ENCODE measurements at places on chromosomes 3 and 15.

- DNase-seq = no peak
Measured at GRCh38 chr3:148903941-148904340, 38.8 kb downstream of the CPA3 start.

DNA sequence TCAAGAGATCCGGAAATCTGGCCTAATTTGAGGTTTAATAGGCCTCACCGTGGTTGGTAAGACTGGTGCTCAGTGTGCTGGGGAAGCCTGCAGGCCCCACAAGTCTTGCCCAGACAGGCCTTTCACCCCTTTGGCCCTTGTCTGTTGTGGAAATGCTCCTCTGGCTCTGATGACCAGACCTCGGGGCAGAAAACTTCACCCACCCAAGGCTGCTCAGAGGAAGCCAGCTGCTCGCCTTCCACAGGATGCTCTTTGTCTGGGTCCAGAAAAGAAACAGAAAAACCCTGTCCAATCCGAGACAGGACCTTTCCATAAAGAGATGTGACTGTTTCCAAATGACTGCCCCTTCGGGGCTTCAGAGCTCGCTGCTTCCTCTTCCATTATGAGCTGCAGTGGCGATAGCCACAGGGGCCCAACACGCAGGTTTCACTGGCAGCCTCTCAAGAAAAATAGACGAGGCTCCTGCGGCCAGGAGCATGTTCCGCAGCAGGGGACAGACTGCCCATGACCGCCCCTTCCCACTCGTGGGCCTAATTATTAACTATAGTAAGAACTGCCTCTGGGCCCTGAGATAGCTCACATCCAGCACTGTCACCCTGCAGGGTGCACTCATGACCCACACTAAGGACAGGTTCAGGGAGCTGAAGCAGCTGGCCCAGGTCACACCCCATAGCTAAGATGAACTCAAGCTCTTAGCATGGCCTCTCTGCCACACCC lies 6.8 kb upstream of the SNX22 start:
- DNase-seq = no peak

GRCh38 chr3:16849229-16849628 lies 35.5 kb upstream of the PLCL2 start:
- DNase-seq = peak; percentile 32

- peak; percentile 16 for DNase-seq
Measured at GRCh38 chr3:11001020-11001657, 8.6 kb downstream of the SLC6A1 start.

DNA sequence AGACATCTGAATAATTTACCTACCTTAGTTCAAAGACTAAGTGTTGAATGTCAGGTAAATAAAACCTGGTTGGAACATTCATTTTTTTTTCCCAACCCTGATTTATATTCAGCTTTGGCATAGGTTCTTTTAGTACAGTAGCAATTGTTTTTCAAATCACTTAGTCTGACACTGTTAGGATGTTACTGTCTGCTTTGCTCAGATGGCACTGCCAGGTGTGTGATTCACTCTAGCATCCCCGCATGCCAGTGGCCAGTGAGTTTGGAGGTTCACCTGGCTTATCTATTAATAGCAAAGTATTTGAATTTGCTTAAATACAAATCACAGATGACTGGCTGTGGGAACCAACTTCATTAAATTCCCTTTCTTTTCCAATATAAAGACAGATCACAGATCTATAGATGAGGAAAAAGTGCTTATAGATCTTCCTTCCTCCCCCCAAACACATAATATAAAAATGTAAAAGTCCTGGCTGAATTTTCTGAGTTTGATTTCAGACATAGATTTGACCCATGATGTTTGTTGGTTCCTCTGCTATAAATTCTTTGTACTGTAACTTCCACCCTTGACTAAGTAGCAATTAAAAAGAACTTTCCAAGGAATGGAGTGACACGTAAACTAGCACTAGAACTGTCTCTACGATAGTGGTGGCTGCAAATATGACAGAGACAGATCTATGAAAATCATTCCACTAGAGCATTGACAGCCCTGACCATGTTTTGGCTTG lies 3.9 kb downstream of the THBS1 start:
- DNase-seq = peak; percentile 58

DNA sequence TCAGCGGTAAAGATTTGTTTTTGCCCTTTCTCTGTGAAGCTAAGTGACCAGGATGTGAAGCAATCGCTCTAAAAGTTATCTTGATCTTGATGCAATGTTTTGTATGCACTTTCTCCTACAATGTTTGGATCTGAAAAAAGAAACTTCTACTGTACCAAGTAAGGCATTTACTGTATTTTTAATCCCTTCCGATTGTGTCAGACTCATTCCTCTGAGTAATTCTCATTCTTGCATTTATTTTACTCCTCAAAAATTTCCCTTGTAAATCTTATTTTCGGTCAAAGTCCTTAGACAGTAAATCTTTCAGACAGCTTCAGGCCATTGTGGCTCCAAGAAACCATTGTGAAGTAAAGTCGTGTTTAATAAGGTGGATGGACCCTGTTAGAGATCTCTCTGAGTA lies 141.9 kb downstream of the TP63 start:
- peak; percentile 43 for DNase-seq

GRCh38 chr3:167148136-167148535 lies 232.0 kb downstream of the ZBBX start:
- DNase-seq = no peak

- no peak for DNase-seq
Measured at GRCh38 chr3:50649451-50649931, 25.2 kb upstream of the DOCK3 start.

GRCh38 chr3:97863031-97863430 lies 41.2 kb downstream of the CRYBG3 start:
- peak; percentile 4 for DNase-seq

- no peak for DNase-seq
Measured at GRCh38 chr3:190497811-190498210, 16.1 kb upstream of the IL1RAP start.

DNA sequence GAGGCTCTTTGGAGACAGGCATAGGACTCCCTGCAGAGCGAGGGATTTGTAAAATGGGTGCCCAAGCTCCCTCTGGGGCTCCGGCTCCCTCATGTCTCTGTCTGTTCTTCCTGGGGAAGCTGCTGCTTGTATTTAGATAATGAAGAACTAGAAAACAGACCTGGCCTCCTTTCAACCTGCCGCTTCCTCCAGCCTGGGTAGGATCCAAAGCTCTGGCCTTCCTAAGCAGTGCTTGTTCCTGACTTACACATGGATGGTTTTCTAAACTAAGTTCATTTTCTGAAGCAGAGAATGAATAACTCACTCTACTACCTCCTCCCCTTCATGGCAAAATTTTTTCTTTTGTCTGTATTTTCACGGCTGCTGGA lies 36.9 kb upstream of the MYZAP start:
- no peak for DNase-seq

- DNase-seq = no peak
Measured at GRCh38 chr3:122523317-122523716, 8.6 kb upstream of the KPNA1 start.

GRCh38 chr3:108234387-108234957 lies 12.2 kb upstream of the IFT57 start:
- no peak for DNase-seq

DNA sequence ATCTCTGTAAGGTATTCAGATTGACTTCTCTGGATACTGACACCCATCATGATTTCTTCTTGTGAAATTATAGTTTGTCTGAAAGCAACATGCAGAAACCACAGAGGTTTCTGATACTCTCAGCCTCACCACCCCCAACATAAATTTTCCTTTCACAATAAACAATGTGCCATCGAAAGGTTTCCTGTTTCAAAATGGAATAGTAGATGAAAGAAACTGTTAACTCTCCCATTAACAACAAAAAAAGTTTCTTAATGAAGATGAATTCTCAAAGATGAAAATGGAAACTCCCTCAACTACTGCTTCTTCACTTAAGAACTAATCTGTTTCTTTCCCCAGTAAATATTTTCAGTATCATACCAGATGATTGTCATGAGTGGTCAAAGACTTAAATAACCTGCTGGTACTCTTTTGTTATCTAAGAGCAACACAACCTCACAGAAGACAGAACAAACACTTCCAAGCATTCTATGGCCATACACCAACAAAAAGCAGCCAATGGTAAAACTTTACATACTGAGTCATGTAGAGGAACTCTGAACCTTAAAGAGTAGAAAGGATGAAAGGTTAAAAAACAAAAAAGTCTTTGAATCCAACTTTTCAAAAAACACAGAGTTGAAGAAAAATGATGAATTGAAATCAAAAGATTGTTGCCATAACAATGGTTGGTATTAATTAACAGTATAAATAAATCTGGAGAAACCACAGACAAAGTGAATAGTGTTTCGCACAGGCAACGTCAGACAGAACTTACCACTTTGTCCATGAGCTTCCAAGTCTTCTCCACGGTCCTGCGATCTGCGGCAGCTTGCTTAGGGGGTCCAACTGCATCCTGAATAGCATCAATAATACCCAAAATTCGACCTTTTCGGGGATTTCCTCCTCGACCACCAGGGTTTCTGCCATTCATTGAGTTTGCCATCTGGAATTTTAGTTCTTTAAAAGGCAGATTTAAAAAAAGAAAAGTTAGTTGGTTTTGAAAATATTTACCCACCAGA lies 1.9 kb downstream of the CBLB start:
- peak; percentile 69 for DNase-seq

- DNase-seq = no peak
Measured at GRCh38 chr3:139715743-139716360, 38.1 kb upstream of the NMNAT3 start.

DNA sequence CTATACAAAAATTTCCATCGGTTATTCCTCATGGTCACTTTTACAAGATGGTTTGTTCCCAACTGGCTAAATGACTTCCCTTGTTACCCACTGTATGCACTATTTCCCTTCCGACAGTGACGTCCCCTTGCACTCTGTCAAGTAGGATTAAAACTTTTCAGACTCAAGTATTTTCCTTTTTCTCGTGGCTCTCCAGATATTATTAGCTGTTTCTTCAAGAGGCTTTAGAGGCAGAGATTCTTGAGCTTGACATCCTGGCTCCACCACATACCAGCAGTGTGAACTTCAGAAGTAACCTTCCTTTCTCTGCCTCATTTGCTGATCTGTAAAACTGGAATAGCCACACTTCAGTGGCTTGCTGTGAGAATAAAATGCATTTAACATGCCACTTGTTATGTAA lies 14.0 kb downstream of the CSNK1G1 start:
- DNase-seq = no peak

DNA sequence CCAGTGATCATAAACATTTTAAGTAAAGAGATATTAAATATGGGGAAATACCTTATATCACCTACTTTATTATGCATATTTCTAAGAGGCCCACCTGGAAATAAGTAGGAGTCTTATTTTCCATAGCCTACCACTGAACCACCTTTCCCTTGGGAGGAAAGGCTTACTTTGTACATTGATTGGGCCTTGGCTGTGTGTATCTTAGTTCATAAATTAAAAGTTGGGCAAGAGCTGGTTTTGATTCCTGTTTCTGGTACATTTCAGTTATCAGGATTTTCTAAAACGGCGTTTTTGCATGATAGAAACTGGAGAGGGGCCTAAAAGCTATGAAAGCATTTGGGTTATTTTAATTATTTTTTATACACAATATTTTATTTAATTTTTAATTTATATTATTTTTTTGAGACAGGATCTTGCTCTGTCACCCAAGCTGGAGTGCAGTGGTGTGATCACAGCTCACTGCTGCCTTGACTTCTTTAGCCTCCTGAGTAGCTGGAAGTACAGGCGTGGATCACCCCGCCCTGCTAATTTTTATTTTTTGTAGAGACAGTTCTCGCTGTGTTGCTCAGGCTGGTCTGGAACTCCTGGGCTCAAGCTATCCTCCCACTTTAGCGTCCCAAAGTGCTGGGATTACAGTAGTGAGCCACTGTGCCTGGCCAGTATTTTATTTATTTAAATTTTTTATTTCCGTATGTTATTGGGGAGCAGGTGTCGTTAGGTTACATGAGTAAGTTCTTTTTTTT lies 2.6 kb downstream of the GMPS start:
- DNase-seq = no peak

GRCh38 chr3:34676436-34676835 lies 878.0 kb downstream of the PDCD6IP start:
- DNase-seq = peak; percentile 11

- DNase-seq = no peak
Measured at GRCh38 chr3:197583371-197583770, 27.6 kb upstream of the BDH1 start.

DNA sequence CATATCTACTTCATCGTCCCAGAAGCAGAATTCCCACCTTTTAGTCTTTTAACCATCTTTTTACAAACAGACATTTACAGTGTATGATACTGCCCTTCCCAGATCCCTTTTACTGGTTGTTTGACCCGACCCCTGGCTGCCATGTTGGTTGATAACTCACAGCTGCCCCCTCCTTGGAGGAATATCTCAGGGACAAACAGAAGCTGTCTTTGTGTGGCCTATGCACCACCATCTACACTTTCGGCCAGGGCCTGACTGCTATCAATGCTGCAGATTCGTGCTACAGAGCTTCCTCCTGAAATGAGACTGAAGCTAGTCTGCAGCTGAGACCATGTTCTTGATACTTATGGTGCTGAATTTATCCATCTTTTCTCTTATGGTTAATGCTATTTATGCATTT lies 6.6 kb upstream of the POLQ start:
- peak; percentile 7 for DNase-seq

GRCh38 chr15:52653431-52653964 lies 25.7 kb downstream of the ATOSA start:
- DNase-seq = peak; percentile 90

- DNase-seq = no peak
Measured at GRCh38 chr3:170889630-170890029, 18.8 kb downstream of the EIF5A2 start.

- no peak for DNase-seq
Measured at GRCh38 chr3:55654123-55654760, 167.1 kb upstream of the WNT5A start.

GRCh38 chr3:18389108-18389733 lies 35.9 kb downstream of the SATB1 start:
- peak; percentile 35 for DNase-seq

- DNase-seq = peak; percentile 58
Measured at GRCh38 chr3:152241142-152242017, 27.3 kb upstream of the MBNL1 start.

DNA sequence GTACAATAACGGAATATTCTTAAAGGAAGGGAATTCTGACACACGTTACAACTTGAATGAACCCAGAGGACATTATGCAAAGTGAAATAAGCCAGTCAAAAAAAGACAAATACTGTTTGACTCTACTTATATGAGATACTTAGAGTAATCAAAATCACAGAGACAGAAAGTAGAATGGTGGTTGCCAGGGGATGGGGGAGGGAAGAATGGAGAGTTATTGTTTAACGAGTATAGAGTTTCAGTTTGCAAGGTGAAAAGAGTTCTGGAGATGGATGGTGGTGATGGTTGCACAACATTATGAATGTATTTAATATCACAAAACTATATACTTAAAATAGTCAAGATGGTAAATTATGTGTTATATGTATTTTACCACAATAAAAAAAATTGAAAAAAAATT lies 112.9 kb upstream of the ARHGEF3 start:
- DNase-seq = no peak

- no peak for DNase-seq
Measured at GRCh38 chr3:182989566-182989965, 9.2 kb upstream of the DCUN1D1 start.

All from fibroblast of pulmonary artery (primary cell).